A172 (cell line): ENCODE measurements at places on chromosomes 13 and 19.

- no peak for DNase-seq
Observed at GRCh38 chr13:43933378-43933777, 53.7 kb downstream of the LACC1 start.

- DNase-seq: peak; percentile 59
Observed at GRCh38 chr13:33744589-33745369, 73.2 kb upstream of the RFC3 start.

GRCh38 chr13:101300531-101300930, 115.8 kb downstream of the NALCN start:
- no peak for DNase-seq

- DNase-seq: no peak
Observed at GRCh38 chr19:30152510-30153291, 210.7 kb downstream of the URI1 start.

DNA sequence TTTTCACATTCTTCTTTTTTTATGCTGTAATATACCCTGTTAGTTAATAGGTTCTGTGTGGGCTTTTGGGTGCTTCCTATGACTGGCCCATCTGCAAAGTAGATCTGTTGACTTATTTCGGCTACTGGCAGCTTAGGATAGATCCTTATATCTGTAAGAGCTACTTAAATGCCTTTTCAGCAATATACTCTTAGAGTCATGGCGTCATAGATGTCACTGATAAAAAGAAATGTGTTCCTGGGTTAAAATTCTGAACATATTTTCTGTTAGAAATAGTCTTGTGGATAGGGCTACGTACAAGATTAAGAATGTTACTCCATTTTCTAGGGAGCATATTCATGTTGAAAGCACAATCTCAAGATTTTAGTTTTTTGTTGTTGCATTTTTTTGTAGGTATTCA, 4.7 kb downstream of the AKAP11 start:
- DNase-seq: no peak

- DNase-seq: no peak
Observed at GRCh38 chr13:25069911-25070310, 26.0 kb upstream of the PABPC3 start.

DNA sequence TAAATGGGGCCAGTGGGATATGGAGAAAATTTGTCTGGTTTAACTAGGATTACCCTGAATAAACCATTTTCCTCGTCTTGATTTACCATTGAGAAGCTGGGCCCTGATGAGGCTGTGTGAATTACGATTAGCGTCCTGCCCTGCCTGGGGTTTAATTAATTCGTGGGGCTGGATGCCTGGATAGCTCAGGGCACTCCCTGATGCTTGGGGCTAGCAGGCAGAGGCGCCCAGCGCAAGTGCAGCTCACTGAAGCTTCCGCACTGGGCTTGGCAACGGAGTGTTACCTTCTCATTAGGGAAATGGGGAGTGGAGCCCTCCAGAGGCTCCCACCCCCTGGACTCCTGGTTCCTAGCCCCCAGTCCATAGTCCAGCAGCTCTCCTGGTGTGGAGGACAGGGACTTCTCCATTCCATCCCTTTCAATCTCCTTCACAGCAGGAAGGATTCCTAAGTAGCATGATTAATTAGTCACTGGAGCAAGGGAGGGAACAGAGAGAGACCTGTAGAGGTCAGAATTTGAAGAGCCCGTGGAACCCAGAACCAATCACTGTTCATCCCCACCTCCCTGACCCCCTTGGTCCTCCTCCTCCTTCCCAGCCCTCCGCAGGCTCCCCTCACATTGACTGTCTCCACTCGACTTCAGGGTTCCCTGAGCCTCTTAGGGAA, 107.2 kb downstream of the UQCRFS1 start:
- DNase-seq: no peak

DNA sequence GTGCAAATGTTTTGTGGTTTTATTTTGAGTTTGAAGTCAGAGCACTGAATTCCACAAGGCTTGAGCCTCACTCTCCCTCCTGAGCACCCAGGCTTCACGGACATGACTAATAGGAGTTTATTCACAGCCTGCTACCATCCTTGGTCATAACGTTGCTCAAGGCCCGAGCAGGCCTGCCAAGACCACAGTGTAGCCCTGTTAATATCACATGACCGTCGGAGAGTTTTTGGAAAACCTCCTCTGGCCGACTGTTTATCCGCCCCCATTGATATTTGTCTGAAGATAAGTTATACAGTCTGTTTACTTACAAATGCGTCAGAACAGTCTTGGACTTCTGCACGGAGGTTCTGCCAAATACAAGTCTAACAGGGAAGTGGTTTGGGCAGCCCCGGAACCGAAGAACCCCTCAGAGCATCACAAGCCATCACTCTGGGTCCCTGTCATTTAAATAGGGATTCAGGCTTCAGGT, 89.9 kb downstream of the COL4A2 start:
- DNase-seq: peak; percentile 98

DNA sequence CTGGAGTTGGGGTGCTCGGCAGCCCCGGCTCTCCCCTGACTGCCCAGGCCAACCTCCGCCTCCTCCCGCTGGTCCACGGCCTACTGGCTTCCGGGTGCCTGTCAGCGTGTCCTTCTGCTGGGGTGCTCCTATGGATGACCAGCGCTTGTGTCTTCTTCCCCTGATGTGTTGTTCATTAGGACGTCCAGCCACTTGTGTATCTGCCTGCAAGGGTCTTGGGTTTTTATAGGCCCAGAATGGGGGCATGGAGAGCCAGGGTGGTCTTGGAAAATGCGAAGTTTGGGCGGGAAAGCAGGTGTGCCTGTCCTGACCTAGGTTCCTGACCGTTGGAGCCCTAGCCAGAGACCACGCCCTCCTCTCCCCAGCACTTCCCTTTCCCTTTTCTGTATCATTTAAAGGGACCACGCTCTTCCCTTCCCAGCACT, 139.8 kb downstream of the SLITRK5 start:
- DNase-seq: no peak
